ENCODE measurements at places on chromosomes 5 and 9.

- DNase-seq: no peak
Measured at GRCh38 chr5:54093081-54093492, 217.3 kb downstream of the ARL15 start.

DNA sequence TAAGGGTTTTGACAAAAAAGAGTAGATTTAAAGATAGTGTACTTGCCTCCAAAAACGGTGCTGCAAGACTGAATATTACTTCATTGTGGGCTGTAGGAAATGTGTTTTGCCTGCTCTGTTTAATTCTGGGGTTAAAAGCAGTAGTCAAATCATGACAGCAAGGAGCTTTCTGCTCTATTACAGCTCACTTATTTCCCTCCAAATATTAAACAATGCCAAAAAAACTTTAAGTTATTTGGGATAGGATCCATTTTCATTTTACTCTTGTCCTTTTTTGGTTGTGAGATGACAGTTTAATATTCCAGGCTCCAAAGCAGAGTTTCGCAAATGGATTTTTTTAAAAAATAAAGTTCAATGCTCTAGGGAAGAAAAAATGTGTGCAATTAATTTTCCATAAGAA lies 340.4 kb upstream of the RGMB start:
- no peak for DNase-seq

- no peak for DNase-seq
Measured at GRCh38 chr5:102996011-102996575, 123.8 kb downstream of the GIN1 start.

DNA sequence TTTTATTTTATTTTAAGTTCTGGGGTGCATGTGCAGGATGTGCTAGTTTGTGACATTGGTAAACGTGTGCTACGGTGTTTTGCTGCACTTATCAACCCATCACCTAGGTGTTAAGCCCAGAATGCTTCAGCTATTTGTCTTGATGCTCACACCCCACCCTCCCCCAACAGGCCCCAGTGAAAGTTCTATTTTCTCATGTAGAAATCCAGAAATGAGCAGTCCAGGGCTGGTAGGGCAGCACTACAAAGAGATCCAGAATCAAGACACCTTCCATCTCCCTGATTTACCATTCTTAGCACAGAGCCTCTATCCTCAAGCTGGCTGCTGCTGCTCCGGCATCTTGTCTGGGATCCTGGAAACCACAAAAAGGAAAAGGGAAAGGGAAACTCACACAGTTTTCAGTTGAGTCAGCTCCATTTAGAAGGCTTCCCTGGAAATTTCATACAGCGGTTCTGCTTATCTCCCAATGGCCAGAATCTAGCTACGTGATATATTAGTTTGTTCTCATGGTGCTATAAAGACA lies 85.4 kb upstream of the SMARCA2 start:
- DNase-seq: no peak

- no peak for DNase-seq
Measured at GRCh38 chr5:123756816-123757215, 244.8 kb downstream of the CSNK1G3 start.

GRCh38 chr5:107700481-107700880 lies 29.7 kb upstream of the EFNA5 start:
- DNase-seq: no peak

GRCh38 chr5:101102506-101102905 lies 199.4 kb upstream of the ST8SIA4 start:
- DNase-seq: no peak

DNA sequence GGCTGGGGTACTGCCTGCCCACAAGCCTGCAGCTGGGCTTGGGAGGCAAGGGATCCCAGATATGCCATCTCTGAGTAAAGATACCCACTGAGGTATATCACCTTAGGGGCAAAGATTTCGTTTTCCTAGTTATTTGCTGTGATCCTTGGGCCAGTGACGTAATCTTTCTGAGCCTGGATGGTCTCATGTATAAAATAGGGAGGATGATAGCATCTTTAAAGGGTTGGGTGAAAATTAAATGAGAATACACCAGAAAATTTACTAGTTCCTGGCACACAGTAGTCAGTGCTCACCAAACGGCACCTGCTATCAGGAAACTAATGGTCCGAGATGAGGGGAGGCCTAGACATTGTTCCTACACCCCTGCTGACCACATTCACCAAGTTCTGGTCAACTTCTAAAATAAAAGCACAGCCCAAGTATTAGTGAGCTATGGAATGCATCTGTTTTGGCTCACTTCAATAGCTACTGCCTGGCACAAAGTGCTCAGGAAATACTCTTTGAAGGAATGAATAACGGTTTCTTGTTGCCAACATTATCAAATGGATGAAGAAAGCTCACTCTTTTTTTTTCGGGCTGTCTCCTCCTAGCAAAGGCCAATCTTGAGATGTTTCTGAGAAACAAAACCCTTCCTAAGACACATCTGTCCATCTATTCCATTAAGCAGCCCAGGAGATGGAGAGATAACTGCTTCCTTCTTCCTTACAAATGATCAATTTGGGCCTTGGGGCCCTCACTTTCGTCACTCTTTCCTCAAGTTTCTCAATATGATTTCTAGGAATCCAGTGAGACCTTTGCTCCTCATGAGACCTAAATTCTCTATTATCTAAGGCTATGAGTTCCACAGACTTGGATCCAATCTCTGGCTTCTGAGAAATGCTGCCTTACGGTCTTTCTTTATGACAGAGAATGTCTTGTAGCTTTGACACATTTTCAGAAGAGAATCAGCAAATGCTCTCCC lies 98.2 kb downstream of the DPYSL3 start:
- DNase-seq: no peak

DNA sequence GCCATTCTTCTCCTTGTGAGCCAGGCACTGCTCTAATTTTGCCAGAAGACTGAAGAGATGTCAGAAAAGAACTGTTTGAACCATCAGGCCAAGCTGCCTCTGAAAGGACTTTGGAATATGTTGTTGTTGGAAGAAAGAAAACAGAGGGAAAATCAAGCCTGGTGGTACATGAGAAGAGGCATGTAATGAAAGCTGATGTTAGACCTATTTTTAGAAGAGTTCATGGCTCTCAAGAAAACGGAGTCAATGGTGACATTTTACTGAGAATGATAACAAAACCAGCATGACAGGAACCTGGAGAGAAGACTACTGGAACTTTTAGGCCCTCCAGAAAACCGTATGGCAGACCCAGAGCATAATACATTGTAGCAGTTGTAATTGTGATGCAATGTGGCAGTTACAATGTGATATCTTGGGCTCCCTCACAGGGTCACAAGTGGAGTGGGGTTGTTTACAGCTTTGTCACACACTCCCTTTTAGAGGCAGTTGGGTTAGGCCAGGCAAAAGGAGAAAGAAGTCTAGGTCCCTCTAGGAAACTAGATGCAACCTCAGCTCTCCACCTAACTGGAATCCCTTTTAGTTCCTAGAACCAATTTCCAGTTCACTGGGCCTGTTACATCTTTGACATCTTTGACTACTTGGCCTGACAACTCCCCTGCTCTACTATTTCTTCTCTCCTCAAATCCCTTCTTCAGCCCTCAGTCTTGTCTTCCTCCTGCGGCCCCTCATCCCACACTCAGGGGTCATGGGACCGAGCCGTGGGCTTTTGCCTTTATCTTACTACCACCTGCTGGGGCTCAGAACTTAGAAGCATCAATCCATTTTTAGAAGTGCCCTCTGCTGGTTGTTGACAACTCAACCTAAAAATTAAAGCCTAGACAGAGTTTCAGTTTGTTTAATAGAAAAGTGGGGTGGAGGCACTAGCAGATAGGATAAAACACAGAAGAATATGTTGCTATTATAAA lies 61.2 kb upstream of the JAK2 start:
- no peak for DNase-seq

DNA sequence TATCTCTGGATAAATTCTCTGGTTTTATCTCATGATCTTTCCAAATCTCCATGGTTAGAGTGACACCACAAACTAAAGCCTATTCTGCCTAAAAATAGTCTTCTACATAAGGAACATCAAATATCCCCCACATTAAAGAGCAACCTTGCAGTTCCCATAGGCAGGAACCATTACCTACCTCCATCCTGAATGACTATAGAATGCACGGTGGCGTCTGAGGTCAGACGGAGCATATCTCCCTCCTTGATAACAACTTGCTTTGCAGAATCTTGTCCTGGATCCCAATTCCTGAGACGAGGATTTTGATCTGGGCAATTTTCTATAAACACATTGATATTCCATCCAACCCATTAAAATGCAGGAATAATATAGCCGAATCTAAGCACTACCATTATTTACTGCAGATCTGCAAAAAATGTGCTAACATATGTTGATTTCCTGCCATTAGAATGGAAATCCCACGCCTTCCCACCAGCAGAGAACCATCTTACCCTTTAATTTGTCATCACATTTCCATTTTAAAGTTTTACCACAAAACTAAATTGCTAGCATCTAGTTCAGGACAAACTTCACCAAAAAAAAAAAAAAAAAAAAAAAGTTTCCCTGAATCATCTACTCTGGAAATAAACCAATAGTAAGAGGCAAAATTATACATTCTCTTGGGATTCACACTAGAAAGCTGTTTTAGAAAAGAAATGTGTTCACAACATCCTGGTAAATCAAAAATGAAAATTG lies 22.1 kb downstream of the CEMIP2 start:
- no peak for DNase-seq

- no peak for DNase-seq
Measured at GRCh38 chr5:135193213-135194125, 159.4 kb upstream of the PITX1 start.

DNA sequence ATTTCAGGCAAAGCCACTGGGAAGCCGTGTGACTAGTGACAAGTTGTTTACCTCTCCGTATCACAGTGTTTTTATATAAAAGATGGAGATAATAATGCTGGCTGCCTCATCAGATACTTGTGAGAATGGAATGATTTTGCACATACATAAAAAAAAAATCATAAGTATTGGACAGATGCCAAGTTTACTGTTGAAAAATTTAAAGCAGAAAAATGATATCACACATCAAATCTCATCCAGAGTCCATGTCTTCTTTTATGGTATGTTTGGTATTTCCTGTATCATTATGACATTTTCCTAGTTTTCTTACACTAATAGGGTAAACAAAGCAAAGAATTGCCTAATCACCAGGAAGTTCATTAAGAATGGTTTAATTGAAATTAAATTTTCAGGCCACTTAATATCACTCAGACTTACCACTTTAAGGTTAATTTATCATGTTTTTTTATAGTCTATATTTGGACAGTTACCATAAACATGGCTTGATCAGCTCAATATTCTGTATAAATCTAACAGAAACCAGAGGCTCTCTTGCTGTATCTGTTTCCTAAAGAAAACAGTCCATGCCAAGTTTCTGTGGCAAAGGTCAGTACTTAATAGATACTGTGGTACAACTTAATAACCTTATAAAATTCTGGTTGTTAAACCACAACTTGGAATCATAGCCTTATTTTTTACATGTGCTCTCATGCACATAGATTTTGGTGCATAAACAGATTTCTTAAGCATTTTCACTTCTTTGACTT lies 656.5 kb upstream of the RIOK2 start:
- DNase-seq: no peak

- no peak for DNase-seq
Measured at GRCh38 chr5:154109416-154110106, 70.8 kb downstream of the MFAP3 start.

DNA sequence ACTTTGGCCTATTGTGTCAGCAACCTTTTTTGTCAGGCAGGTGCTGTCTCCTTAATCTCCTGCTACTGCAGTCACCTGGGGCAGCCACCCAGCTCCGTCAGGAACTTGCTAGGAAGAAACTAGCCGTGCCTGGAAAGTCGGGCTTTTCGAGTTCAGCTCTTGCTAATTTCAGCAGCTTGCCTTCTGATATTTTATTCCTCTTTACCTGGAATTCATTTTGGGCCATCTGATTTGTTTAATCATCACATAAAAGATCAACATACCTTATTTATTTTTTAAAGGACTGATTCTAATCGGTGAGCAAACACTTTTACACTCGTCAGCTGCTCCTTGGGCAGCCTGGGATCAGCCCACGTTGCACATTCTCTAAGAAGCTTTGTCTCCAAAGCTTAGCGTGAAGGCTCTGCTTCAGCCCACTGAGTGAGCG lies 42.2 kb downstream of the PRLR start:
- no peak for DNase-seq

GRCh38 chr5:80703747-80704146 lies 49.0 kb upstream of the DHFR start:
- no peak for DNase-seq

DNA sequence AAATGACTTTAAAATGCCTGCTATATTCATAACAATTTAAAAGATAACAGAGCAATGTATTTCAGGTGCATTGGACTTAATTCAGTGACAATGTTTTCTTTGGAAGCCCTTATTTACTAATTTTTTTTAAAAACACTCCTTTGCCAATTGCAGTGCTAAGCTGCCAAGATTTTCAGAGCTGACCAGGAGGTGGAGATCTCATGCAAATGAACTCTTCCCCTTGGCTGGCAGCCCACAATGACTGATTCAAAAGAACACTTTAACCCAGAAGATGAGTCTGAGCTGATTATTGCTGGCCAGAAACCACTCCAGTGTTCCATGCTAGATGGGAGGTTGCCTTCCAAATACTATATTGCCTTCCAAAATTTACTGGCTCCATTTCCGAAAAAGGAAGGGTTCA lies 128.3 kb upstream of the CCNH start:
- DNase-seq: no peak

- DNase-seq: no peak
Measured at GRCh38 chr9:136620441-136621018, 42.2 kb upstream of the EGFL7 start.

DNA sequence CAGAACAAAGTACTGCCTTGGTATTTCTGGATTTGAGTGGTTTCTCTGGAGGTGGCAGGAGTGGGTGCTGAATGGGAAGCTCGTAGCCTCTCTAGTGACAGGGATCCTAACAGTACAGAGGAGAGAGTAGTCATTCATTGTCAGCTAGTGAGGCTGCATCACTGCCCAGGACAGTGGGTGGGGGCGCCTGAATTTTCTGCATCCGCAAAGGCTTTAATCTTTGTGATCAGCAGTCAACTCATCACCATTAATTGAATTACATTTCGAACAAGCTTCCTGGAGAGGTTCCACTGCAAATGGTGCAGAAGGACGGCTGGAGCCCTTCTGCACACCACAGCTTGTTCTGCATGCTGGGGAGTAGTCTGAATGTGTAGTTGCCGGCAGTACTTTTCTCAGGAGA lies 77.5 kb downstream of the HSPA4 start:
- no peak for DNase-seq

DNA sequence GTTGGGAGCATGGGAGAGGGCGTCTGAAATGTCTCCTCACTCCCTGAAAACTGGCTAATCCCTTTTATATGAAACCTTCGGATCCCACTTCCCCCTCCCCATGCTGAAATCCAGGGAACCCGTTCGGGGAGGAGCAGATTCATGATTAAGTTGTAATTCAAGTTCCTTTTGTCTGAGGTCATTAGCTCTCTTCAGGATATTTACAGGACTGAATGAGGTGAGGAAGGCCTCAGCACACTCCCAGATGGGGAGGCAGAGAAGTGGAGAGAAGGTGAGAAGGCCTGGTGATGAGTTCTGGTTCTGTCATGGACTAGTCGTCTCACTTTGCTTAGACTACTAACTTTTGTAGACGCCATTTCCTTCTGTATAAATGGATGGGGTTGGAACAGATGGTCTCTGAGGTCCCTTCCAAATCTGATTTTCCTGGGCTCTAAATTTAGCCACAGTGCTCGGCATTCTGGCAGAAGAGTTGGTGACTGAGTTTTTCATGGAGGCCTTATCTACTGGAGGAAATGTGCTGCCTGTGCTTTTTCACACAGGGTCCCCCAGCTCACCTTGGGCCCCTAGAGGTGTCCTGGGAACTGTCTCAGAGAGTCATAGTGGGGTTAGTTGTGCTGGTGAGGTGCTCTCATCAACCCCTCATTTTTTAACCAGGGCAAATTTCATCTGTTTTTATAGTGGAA lies 62.3 kb downstream of the PRDM6 start:
- no peak for DNase-seq

- no peak for DNase-seq
Measured at GRCh38 chr5:135310328-135310989, 88.6 kb downstream of the MACROH2A1 start.

Measured in central memory CD8-positive, alpha-beta T cell (primary cell).